Spinal cord (tissue), 10 donors: ENCODE measurements at places on chromosomes 16 and 17. TPM values are rescaled to one million over a fixed set of nuclear protein-coding genes. Genes with fewer than 3 reads are reported as not detected.

The ZNF597 gene
- total RNA-seq: 4.2 TPM

The NPIPB6 gene
- total RNA-seq: 1.5 TPM

The EVI2B gene
- 2.0 TPM for total RNA-seq

The HAP1 gene
- 7.3 TPM for total RNA-seq

The TPPP3 gene
- 34.2 TPM for total RNA-seq

The GPR139 gene
- total RNA-seq: 0.72 TPM

The CIAPIN1 gene
- 62.9 TPM for total RNA-seq

The SEC14L5 gene
- 1.6 TPM for total RNA-seq
